Activated gamma-delta T cell treated with anti-CD3 and anti-CD28 coated beads, Interleukin-2, amount 50 U/mL, for 16 hours (primary cell): ENCODE measurements at places on chromosomes 4 and X.

DNA sequence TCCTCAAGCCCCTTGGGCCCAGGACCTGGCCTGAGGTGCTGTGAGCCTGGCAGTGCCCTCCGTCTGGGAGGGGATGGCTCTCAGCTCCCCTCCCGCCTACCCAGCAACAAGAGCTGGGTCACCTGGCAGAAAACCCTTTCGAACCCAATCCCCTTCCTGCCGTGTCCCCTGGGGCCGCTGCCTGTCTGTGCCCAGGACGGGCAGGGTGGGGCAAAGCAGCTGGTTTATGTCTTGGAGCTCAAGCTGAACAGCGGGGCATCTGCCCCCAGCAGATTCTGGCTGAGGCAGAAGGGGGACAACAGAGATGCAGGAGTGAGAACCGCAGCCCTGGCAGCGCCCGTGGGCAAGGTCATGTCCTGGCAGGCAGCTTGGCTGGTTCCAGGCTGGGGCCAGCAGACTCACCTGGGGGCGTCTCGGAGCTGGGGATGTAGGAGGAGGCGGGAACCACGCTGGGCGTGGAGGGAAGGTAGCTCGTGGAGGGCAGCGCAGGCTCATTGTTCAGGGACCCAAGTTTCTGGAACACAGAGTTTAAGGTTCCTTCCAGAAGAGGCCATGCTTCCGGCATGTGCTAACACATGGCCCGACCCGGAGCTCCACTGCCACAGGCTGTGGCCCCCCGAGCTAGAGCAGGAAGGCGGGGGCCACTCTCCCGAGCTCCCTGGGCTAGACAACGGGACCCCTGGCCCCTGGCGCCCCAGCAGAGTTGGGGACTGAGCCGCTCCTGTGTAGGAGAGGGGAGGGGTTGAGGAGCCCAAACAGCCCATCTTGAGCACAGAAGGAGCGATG is 24.2 kb downstream of the NELFA start:
- no peak for DNase-seq

DNA sequence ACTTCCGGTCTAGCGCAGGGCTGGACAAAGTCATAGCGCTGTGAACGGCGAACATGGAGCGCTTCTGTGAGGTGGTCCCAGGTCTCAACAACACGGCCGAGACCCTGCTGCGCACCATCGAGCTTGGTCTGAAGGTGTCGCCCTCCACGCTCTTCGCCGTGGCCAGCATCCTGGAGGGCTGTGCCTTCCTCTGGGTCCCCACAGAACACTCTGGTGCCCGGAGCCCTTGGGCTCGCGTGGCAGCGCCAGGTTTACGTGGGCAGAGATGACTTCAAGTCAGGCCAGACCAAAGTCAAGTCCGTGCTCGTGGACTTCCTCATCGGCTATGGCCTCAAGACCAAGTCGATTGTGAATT is 128.6 kb downstream of the ANAPC4 start:
- DNase-seq, result no peak

DNA sequence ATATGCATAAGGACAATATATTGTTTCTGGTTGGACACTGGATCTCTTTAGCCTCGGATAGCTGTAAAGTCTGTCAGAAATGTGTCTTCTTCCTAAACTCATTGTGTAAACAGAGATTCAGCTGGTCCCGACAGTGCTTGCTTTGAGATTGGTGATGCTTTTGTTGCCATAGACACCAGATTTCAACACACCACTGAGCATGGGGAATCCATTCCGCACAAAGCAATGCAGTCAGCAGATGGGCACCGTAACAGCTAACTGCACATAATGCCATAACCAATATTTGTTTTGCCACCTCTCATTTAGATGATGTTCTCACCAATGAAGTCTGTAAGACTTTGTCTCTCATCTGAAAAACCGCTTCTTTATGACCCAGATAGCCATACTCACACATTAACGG is 33.3 kb upstream of the FAM47C start:
- DNase-seq, result no peak

GRCh38 chr4:88104902-88105610 is 53.4 kb downstream of the ABCG2 start:
- no peak for DNase-seq

DNA sequence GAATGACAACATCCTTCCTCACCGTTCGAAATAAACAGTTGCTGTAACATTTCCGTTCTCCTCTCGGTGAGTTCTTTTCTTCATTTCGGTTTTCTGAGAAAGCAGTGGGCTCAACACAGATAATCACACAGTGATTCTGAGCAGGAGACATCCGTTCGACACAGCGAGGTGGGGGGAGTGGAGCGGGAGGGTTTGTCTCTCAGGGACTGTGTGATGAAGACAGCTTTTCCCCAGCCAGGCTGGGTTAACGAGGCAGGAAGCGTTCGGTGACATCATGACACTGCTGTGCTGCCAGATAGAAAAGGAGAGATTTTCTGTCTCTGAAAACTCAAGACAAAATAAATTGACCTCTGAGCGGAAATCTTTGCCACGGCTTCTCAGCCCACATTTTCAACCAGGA is 119.3 kb downstream of the CRLF2 start:
- DNase-seq, result no peak
